NCI-H1694 treated with DMSO at 0.1 percent for 48 hours (cell line): ENCODE measurements at places on chromosomes 5 and 9.

DNA sequence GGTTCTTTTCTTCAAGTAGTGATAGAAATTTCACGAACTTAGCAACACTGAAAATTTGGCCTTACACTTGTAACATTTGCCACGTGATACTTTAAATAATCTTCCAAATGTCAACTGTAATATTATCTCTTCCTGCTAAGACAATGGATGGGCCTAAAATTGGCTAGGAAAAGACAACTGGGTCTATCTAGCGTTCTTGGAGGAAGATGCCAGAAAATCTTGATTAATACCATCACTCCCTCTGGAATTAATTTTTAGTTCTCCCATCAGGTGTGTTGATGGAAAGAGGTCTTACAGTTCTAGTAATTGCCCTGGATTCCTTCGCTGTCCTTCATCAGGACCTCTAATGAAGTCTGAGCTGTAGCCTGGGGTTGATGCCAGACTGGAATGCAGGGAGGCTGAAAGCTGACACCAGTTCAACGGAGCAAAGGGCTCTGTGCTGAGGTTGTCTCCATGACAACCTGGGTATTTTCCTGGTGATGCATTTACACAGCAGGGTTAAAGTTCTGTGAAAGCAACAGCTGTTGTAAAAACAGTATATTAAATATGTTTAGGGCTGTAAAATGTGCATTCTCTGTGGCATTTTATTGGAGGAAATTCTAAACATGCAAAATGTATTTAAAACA lies 92.3 kb downstream of the GAS1 start:
- peak; percentile 13 for DNase-seq

GRCh38 chr9:129164246-129164930 lies 13.7 kb downstream of the IER5L start:
- DNase-seq = no peak

GRCh38 chr9:95130484-95130883 lies 187.0 kb downstream of the FANCC start:
- no peak for DNase-seq

- DNase-seq = no peak
Measured at GRCh38 chr5:121408778-121409177, 442.9 kb upstream of the FTMT start.

DNA sequence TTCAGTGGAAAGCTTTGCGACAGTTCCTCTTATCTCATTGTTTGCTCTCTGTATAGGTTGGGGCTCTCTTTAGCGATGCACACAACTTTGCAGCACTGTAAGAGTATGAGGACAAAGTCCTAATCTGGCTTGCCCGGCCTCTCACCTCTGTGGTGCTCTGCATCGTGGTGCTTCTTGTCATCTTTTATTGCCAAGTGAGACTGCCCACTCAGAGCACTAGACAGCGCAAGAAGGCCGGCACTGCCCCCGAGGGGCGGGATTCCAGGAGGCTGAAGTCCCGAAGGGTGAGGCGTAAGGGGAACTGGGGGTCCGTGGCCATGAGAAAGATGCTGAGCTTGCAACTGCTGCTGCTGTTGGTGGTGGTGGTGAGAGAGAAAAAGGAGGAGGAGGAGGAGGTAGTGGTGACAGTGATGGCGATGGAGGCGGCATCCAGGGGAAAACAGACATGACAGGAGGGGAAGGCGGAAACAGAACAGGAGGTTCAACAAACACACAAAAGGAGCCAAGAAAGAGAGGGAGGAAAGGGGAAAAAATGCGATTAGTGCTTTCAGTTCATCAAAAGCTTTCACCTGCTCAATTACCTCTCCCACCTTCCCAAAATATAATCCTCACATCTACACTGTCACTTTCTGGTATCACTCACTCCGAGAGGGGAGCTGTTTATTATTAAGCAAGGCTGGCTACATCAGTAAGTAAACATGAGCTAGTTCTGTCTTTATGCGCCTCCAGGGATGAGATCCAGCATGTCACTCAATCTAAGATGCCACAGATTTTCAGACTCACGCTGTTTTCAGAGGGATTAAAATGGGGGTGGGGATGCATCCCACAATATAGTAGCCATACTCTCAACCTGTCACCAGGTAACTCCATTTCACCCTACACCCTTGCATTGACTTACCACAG lies 55.1 kb downstream of the TLE1 start:
- no peak for DNase-seq

DNA sequence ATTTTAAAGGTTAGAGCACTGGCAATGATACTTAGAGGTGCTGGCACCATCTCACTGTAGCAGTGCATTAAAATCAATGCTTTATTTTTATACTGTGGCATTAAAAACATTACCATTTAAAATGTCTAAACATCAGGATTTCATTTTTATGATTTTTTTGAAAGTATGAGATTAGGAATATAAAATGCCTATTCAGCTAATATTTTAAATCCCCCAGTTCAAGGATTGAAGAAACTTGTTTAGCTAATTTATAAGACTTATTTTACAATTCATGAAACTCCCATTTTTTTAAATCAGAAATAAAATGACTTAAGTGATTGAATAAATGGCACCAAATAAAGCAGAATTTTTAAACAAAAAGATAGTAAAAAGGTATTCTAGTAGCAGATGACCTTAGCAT lies 625.6 kb downstream of the RAB3C start:
- no peak for DNase-seq

- DNase-seq = no peak
Measured at GRCh38 chr5:172901788-172902496, 57.3 kb upstream of the RPL26L1 start.

DNA sequence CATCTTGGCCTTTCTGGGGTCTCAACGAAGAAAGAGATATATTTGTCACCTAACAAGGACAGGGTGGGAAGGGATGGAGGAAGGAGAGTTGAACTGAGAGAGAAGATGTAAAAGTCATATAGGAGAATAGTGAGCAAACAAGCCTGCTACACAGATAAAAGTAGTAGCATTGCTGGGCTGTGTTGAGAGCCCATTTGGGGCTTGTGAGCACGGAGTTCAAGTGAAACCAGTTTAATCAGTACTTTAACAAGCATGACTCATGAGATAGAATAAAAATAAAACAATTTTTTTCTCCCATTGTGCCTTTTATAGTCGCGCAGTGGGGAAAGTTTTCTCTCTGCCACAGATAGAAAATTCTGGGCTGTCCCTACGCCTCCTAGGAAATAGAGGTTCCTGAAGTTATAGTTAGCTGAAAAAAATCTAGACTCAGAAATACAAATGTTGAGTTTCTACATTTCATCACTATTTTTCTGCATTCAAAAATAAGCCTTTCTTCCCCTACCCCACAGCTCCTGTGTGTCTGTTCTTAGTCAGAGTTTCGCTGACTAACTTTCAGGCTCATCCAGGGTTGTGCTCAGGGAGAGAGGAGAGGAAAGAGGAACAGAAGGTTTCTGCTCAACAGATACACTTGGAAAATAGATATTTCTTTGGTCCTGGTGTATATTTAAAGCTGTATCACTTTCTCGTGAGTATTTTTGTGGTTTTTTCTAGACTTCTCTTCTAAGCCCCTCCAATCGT lies 395.8 kb upstream of the ADAMTSL1 start:
- no peak for DNase-seq

DNA sequence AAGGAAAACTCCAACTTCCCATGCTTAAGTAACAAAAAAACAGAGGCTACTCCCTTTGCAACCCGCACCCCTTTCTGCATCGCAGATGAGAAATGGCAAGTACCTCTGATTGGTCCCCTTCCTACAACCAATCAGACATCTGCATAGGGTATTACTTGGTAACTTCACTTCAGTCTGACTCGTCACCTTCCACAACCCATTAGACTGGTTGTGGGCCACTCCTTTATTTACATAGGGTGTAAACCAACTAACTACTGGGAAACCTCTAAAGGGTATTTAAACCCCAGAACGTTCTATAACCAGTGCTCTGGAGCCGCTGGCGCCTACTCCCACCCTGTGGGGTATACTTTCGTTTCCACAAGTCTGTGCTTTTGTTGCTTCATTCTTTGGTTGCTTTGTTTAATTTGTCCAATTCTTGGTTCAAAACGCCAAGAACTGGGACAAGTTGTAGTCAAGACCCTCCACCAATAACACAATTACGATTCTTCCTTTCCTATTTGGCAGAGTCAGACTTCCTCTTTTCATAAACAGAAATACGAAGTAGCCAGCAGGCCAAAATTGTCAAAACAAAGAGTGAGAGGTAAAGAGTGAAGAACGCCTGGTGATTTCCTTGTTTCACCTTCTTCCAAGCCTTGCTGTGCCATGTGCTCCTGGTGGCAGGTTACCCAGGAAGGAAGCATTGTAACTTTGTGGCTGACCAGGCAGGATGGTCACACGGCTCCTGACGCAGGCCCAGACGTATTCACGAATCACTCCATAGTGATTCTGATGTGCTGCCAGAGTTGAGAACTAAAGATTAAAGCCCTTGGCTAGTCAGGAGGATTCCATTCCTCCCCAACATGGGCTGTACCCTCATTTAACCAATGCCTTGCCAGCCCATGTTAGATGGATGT lies 477.4 kb downstream of the ARHGEF28 start:
- no peak for DNase-seq

DNA sequence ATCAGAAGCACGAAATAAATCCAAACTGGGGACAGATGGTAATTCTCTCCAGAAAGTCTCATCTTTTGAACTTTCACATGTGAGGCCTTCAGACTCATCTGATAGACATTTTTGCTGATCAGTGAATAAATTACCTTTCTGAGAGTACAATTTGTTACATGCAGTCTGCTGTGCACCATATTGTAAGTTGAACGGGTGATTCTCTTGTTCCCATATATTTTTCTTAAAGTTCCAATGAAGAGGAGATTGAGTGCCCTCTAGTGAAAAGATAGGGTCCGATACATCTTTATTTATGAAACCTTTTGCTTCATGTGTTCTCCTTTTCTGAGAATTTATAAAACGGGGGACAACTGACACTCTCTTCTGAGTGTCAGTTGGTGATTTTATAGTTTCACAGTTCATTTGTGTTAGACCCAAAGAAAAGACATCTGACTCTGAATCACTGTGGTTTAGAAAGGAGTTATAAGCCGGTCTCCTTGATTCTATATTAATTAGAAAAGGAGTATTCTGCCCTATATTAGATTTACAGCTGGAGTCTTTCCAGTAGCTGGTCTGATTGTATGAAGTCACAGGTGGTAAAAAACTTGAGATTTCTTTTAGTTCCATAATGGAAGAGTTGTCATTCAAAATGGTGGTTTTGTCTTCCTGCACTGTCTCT lies 30.4 kb downstream of the GNG10 start:
- peak; percentile 23 for DNase-seq

DNA sequence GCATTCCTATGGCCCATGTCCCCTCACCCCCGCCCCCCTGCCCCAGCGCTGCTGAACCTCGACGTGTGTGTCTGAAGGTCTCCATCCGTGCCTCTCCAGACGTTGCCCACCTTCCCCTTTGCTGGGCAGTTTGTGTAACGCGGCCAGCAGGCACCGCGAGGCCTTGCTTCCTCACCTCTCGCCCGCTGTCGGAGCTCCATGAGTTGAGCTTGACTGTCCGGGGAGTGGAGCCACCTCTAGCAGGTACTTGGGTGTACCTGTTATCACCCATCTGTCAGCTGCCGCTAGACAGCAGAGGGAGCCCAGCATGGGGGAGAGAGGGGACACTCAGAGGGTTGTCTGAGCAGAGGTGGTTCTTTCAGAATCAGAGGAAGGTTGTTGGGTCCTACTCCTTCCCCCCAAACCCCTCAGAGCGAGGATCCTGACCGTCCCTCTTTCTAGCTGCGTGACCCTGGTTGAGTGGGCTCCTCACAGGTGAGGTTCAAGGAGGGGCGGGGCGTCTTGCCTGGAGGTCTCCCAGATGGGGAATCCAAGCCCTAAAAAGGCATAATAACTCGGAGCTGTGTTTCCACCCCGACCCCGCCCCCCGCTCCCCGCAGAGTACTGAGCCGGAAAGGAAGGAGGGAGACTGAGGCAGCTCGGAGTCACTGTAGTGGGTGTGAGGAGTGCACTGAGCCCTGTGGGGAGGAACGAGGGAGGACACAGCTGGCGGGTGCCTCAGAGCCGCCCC lies 184.7 kb downstream of the C9orf50 start:
- DNase-seq = no peak

DNA sequence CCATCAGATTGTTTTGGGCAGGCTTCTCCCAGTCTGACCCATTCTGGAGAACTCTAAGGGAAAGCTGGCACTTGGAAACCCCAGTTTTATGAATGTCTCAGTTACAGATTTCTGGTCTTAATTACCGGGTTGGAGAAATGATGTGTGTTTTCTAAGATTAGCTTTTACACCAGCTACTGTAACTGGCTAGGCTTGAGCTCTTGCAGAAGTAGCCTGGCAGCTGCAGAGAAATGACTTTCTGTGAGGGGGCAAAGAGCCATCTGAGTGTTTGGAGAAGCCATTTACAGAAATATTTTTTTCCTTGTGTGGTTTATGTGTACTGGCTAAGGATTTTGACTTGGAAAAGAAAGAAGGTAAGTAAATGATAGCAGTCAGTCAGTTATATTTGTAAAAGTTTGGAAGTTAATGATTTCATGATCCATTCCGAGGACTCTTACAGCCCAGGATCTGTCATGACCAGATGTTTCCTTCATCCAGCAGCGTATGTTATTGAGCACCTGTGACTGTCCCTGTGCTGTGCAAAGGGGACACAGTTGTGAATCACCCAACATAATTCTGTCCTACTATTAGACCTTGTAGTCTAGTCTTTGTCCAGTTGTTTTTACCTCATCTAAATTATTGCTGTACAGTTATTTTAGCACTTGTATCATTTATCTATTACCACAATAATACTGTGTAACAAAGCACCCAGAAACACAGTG lies 53.7 kb upstream of the GDNF start:
- DNase-seq = no peak

DNA sequence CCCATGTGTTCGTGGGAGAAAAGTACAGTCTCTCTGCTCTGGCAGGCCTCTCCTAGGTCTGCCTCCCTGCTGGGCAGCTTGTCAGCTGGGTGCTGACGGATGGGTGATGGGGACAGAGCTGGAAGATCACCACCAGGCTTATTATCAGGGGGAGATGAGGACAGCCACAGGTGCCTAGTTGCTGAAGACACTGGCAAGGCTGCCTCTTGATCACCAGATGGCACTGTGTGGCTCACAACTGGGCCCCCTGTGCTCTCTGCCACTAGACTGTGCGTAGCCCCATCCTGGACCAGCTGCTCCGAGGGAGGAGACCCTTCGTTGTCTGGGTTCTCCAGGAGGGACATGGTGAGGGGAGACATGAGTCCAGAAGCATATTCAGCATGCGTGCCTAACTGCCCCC lies 73.0 kb downstream of the KIF24 start:
- peak; percentile 40 for DNase-seq

- DNase-seq = no peak
Measured at GRCh38 chr5:149942199-149942598, 2.4 kb downstream of the PDE6A start.

DNA sequence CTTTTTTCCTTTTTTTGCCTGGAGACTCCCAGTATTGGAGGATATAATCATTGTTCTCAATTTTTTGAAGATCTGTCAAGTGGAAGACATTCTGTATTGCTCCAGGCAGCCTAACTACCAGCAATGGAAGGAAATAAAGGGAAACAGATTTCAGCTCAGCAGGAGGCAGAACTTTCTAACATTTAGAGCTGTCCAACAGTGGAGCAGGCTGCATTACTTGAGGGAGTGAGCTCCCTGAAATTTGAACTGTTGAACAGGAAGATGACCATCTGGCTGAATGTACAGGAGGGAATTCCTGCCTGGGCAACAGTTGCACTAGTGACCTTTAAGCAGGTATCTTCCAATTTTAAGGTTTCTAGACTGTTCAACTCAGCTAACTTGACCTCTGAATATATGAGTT lies 1.1 kb upstream of the GAPVD1 start:
- DNase-seq = no peak
